ENCODE measurements at places on chromosomes 2 and 18.

- no peak for DNase-seq
Measured at GRCh38 chr2:28390746-28391563, 1.7 kb upstream of the FOSL2 start.

DNA sequence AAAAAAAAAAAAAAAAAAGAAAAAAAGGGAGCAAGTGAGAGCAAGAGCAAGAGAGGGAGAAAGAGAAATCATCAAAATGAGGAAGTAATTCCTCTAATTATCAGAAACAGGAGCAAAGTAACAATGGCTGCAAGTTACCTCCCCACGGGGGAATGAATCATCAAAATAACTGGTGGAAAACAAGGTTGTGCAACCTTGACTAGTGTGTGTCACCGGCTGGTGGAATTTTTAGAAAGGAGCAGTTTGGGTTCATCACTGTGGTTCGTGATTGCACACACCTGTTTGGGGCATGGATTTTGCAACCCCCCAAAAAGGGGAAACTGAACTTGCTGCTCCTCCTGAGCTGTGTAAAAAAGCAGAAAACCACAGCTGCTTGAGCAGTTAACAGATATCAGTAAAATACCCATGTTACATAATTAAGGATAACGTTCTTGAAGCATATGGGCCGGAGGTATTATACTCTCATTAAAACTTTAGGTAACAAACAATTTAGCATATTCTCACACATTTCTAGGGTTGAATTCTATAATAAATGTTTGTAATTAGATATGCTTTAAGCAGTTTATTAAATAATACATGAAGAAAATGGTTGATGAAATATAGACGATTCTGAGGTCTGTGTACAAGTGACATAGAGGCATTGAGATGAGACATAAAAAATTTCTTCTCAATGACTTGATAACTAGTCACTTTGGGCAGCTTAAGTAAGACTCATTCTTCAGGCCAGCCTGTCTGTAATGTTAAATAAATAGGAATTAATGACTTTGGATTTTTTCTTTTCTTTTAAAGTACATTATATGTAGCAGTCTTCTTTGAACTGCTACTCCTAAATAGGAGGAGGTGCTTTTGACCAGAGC is 184.2 kb upstream of the ZEB2 start:
- no peak for DNase-seq

GRCh38 chr2:143928613-143929012 is 591.3 kb downstream of the ZEB2 start:
- DNase-seq: no peak

DNA sequence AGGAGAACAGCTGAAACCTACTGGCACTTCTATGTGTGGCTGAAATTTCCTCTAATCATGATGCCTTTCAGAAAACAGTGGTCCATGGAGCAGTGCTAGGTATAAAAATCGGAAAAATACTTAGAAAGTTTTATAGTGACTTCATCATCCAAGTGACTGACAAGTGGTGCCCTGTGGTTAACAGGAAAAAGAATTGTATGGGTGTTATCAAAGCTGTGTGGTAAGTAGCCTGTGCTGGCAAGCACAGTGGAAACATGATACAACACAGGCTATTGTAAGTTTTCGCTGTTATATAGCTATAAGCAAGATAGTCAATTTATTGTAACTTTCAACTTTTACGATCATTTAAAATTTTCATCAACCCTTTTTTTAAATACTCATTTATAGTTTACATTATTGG is 1599.7 kb upstream of the ZEB2 start:
- no peak for DNase-seq

- no peak for DNase-seq
Measured at GRCh38 chr2:202378001-202378400, 1.9 kb downstream of the BMPR2 start.

DNA sequence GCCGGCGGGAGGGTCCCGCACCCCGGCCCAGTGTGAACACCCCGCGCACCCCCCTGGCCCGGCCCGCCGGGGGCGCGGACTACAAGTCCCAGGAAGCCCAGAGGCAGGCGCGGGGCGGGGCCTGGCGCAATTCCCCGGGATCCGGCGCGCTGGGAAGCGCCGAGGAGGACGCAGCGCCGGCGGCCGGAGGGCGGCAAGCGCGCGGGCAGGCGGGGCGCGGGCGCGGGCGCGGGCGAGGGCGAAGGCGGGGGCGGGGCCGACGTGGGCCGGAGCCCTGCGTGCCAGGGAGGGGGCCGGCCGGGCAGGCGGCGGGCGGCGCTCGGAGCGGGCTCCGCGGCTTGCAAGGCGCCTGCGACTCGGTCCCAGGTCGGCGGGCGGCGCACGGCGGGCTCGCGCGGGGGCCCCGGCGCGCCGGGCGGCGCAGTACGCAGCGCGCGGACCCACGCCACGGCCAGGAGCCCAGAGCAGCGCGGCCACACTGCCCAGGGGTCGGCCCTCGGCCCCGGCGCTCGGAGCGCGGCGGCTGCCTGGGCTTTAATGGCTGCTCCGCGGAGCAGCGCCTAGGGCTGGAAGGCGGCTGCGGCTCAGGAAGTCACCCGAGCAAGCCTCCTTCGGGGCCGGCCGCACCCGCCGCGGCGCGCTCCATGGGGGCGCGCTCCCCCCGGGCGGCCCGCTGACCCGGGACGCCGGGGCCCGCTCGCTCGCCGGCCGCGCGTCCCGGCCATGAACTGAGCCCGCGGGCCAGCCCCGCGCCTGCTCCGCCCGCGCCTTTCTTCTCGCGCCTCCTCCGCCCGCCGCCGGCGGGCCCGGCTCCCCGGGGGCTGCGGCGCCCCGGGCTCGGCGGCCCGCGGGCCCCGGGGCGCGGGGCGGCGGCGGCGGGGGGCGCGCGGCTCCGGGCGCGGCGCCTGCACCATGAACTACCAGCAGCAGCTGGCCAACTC is at the start of gene AGAP1:
TSS of gene AGAP1 (plus strand) at position 269 of the 941 bp plus-strand sequence.
- no peak for DNase-seq

DNA sequence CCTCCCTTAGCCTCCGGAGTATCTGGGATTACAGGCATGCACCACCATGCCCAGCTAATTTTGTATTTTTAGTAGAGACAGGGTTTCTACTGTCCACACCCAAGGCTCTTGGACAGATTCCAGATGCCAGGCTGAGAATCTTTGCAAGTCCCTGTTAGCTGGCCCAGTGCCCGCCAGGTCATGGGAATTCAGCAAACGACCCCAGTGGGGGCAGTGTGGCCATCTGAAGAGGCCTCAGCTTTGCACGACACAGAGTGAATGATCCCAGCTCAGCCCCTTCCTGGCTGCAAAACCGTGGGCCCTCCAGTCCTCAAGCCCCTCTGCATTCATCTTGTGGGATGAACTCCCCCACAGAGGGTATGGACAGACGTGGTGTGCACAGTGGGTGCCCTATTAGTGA is 179.5 kb upstream of the ID2 start:
- no peak for DNase-seq

DNA sequence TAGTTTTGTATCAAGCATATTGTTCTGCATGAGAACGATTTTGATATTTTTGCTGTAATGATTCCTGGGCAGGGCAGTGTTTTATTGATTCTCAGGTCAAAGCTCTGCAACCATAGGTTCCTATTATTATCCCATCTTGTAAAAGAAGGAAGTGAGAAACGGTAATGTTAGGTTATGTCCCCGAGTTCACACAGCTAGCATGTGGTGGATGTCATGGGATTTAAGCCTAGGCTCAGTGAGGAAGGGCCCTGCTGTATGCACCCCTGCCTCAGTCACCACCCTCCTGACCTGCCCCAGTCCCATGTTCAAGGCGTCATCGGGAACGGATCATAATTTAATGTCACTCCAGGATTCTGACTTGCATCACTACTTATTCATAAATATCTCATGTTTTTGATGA is 10.7 kb downstream of the ACP1 start:
- DNase-seq: no peak

DNA sequence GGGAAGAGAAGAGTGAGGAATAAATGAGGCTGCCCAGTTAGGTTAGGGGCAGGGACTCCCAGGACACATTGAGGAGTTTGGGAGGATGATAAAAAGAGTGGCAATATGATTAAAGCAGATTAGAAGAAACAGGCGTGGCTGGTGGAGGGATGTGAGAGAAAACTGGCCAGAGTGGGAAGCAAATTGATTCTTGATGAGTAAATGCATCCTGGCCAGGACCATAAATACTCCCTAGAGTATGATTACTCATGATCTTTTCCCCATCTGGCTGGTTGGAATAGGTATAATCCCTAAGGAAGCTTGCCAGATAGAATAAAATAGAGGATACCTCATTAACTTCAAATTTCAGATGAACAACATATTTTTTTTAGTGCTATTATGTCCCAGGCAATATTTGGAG is 21.5 kb upstream of the DAW1 start:
- DNase-seq: no peak

Measured in activated T-helper 1 cell treated with anti-CD3 and anti-CD28 coated beads, Interleukin-2, amount 50 U/mL, for 16 hours (primary cell).